Progenitor cell of endocrine pancreas (in vitro differentiated cells): ENCODE measurements at places on chromosomes 3 and 15.

- DNase-seq = no peak
Measured at GRCh38 chr3:112302881-112303763, 9.1 kb upstream of the SLC9C1 start.

DNA sequence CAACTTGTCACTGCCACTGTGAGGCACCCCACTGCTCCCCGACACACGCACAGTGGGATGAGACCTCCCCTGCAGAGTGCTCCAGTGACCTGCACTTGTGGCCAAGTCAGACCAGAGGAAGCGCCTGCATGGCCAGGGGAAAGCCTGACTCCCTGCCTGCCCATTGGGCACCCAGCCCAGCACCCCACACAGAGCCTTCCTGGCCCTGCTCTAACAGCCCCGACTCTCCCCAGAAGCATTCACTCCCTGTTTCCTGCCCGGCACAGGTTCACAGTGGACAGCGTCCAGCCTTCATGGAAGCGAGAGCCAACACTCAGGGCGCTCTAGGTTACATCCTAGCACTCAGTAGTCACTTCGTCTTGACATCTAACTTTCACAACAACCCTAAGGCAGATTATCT lies 27.8 kb downstream of the RBPMS2 start:
- no peak for DNase-seq

- no peak for DNase-seq
Measured at GRCh38 chr3:184778426-184779332, 33.3 kb upstream of the VPS8 start.

GRCh38 chr3:186464424-186465093 lies 79.6 kb downstream of the CRYGS start:
- no peak for DNase-seq

GRCh38 chr15:96888764-96889163 lies 558.3 kb downstream of the NR2F2 start:
- DNase-seq = no peak

DNA sequence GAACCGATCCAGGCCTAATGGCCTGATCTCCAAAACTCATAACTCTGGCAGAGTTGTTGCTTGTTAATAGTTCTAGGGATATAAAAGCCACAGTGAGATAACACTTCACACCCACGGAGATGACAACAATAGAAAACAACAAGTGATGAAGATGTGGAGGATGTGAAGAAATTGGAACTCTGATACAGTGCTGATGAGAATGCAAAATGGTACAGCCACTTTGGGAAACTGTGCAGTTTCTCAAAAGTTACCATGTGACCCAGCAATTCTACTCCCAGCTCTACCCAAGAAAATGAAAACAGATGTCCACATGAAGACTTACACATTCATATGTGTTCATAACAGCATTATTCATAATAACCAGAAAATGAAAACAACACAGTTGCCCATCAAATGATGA lies 3.8 kb downstream of the CMTM7 start:
- DNase-seq = no peak

GRCh38 chr3:72142028-72142427 lies 357.1 kb upstream of the PROK2 start:
- DNase-seq = no peak

DNA sequence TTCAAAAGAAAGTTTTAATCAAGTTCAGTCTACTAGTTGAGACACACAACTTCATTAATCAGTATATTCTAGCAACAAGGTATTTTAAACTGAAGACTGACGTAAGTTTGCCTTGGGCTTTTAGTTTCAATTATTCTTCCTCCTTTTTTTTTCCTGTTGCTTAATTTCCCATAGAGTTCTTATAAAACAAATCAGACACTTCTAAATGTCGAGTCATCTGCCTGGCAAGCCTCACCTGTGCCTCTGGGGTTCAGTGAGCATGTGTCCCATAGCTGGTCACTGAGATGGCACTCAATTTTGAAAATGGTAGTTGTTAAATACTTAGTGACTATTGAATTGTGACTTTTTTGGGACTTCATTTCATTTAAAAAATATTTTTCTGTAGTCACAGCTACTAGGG lies 27.4 kb downstream of the NKIRAS1 start:
- DNase-seq = no peak

GRCh38 chr15:69114331-69114928 lies 46.0 kb upstream of the GLCE start:
- no peak for DNase-seq

DNA sequence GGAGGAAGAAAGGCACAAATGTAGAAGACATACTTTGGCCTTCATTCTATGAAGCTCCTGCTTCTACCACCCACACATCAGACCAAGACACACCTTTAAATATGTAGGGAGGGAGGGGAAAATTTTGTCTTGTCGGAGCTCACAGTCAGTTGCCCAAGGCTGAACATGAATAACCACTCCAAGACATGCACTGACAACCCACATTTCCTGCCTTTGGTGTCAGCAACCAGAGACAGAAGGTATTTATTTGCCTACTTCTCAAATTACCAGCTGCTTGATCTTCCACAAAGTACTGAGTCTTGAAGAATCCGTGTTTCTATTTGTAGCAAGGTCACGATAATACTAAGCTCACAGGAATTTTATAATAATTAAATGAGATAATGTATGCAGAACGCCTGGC lies 169.7 kb downstream of the KCNMB2 start:
- no peak for DNase-seq

GRCh38 chr15:94476686-94477085 lies 245.3 kb downstream of the MCTP2 start:
- no peak for DNase-seq

DNA sequence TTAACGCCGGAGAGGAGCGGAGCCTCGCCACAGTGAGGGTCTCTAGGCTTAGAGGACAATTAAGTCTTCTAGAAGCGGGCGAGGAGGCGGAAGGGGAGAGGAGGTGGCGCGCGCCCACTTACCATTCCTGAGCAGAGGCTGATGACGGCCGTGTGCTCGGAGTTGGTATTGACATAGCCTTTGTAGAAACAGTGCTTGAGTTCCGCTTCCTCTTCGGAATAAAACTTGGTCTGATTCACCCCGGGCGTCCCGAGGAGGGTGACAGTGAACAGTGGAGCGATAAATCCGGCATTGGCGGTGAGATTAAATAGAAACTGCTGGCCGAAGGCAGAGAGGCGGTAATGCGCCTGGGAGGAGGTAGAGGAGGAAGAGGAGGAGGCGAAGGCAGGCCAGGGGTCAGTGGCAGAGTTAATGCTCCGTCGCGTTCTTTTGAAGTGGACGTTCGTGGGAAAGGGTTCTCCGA lies 1.3 kb downstream of the ADAMTS9 start:
- peak; percentile 13 for DNase-seq

DNA sequence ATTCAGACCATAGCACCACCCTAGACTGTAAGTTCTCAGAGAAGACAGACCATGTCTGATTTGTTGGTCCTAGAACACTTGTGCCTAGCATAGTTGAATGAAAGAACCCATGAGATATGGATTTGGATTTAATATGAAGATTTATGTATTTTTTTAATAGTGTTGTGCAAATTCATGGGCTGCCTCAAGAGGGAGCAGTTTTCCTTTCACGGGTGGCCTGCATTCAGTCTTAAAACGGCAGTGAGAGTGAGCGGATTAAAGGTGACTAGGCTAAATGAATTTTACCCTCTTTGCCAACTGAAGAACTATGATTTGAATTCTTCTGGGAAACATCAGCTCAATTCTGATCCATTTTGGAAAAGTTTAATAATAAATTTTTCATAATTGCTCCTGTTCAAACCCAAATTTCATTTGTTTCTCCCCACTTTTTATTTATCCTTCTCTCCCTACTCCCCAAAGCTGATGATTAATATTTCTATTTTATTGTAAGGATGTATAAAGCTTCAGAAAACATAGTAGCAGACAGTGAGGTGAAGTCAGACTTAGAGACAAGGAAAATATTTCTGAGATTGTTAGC lies 67.3 kb downstream of the MORC1 start:
- DNase-seq = no peak

DNA sequence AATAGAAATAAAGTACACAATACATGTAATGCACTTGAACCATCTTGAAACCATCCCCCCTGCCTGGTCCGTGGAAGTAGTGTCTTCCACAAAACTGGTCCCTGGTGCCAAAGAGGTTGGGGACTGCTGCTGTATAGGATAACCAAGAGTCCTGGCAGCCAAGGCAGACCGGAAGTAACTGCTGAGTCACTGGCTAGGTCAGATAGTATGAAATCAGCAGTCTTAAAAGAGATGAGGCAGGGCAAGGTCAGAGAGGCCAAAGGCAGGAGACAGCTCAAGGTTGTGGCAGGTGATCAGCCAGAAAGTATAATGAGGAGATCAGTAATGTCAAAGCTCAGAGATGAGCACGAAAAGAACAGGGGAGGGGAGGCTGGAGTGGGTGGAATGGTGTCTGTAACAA lies 60.2 kb downstream of the MAP3K13 start:
- DNase-seq = no peak

DNA sequence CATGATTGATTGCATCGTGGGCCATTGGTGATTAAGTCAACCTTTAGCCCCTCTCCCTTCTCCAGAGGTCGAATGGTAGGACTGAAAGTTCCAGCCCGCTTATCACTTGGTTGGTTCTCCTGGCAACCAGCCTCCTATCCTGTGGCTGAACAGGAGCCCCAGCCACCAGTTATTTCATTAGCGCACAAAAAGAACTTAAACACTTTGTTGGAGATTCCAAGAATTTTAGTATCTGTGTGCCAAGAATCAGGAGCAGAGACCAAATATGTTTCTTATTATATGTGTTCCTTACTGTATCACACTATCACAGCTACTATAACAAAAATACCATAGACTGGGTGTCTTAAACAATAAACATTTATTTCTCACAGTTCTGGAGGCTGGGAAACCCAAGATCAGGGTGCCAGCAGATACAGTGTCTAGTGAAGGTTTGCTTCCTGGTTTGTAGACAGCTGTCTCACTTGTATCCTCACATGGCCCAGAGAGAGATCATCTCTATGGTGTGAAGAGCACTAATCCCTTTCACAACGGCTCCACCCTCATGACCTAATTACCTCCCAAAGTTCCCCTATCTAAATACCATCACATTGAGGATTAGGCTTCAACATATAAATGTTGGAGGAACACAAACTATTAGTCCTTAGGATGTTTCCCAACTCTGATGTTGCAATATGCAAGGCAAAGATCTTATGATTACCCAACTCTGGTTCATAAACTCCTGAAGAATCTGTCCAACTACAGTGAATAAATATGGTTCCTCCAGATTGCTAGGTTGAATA lies 30.5 kb upstream of the APH1B start:
- no peak for DNase-seq

GRCh38 chr15:59741274-59741906 lies 52.3 kb upstream of the BNIP2 start:
- DNase-seq = no peak

- no peak for DNase-seq
Measured at GRCh38 chr3:117261983-117262421, 552.4 kb downstream of the TUSC7 start.

GRCh38 chr15:70479785-70480184 lies 283.6 kb downstream of the UACA start:
- DNase-seq = no peak

GRCh38 chr3:193846569-193846968 lies 253.6 kb downstream of the OPA1 start:
- no peak for DNase-seq

GRCh38 chr15:35499723-35500122 lies 46.2 kb downstream of the DPH6 start:
- no peak for DNase-seq

DNA sequence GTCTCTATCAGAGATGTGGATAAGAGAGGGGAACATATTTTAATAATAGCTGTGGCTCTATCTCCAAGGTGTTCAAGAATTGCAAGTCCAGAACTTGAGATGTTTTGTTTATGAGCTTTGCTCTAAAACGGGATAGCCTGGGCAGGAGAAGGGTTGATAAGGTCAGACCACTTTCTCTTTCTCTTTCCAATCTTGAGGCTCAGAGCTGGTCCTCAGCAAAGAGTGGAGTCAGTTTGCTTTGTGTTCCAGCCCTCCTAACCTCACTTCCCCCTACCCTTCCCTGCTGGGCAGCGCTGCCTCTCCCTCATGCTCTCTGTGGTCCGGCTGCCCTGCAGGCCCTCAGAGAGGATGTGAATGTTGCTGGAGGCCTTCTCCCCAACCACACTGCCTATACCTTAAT lies 13.8 kb downstream of the KLHL6 start:
- DNase-seq = no peak

GRCh38 chr15:59197454-59197853 lies 9.2 kb upstream of the LDHAL6B start:
- DNase-seq = no peak

GRCh38 chr3:115401298-115401697 lies 222.0 kb upstream of the GAP43 start:
- no peak for DNase-seq

GRCh38 chr3:19945969-19946831 lies 697 bp upstream of the RAB5A start:
- DNase-seq = no peak

- no peak for DNase-seq
Measured at GRCh38 chr15:77529394-77530159, 103.1 kb downstream of the LINGO1 start.

DNA sequence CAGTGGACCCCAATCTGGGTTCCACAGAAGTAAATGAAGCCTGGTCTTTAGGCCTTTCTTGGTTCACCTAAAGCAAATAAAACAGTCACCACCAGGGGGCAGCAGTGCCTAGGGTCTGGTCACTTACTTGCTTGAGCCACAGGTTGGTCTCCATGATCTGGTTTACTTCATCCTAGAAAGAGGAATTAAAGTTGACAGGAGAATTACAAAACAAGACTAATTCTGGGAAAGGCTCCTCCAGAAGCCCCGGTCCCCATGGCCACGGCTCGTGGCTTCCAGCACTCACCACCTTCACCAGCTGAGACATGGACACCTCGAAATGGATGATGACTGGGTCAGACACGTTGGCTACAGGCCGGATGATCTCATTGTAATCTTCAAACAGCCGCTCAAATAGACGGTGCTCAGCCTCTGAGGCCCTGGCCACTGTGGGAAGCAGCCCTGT lies 2.3 kb downstream of the CHRNA3 start:
- peak; percentile 90 for DNase-seq
